Ureter (tissue), 1 donor: ENCODE measurements at places on chromosomes 16 and 17. TPM values are rescaled to one million over a fixed set of nuclear protein-coding genes. Genes with fewer than 3 reads are reported as not detected.

- DNase-seq, result no peak
These were observed 200.4 kb downstream of the RAB11FIP4 start for GRCh38 chr17:31591924-31592323.

DNA sequence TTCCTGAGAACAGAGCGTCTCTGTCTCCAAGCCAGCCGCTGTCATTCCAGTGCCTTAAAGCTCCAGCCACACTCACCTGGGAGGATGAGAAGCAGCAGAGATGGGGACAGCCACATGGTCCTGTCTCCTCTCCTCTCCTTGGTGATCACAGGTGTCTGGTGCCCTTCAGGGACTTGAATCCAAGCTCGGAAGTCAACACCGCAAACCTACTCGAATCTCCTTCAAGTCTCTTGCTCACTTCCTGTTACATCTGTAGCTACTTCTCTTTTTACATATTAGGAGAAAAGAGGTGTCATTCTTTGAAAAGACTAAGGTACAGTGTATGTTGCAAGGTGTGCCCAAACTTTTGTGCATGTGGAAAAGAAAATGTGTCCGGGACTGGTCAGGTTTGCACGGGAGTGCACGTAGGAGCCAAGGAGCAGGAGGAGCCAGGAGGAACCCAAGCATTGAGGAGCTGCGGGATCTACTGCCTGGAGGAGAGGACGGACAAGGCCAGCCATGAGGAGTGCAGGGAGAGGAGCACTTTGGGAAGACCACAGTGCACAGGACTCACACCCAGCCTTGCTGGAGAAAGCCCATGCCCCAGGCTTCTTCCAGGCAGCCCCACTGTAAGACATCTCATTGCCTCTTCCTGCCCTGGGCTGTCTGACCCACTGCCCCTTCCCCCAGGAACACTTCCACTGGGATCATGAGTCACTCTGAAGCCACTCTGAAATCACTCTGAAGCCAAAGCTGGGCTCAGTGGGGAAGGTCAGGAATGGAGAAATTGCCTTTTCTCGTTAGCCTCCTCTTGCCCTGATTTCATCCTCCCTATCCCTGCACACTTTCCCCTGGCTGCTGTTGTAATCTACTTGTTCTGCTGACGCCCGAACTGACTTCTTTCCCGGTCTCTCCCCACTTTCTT, at the start of gene CD300LD:
Gene CD300LD (minus strand): TSS at position 197 of the 904 bp plus-strand sequence. CDS start 81 bp downstream, at position 116.
- no peak for DNase-seq

- no peak for DNase-seq
These were observed 60.8 kb upstream of the MED9 start for GRCh38 chr17:17416007-17416399.

Gene WSCD1
- 3.6 TPM for total RNA-seq

Gene TP53TG3B
- total RNA-seq, result not detected
